ENCODE measurements at places on chromosomes 2 and 18.

DNA sequence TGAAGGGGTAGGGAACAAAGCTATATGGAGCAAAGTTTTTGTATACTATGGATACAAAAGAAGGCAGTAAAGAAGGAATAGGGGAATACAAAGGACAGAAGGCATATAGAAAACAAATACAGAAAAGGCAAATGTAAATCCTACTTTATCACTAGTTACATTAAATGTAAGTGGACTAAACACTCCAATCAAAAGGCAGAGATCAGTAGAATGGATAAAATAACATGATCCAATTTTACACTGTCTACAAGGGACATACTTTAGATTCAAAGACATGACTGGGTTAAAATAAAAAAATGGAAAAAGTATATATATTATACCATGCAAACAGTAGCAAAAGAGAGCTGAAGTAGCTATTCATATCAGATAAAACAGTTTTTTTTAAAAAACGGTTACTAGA is 215.0 kb downstream of the PDE11A start:
- DNase-seq: no peak

DNA sequence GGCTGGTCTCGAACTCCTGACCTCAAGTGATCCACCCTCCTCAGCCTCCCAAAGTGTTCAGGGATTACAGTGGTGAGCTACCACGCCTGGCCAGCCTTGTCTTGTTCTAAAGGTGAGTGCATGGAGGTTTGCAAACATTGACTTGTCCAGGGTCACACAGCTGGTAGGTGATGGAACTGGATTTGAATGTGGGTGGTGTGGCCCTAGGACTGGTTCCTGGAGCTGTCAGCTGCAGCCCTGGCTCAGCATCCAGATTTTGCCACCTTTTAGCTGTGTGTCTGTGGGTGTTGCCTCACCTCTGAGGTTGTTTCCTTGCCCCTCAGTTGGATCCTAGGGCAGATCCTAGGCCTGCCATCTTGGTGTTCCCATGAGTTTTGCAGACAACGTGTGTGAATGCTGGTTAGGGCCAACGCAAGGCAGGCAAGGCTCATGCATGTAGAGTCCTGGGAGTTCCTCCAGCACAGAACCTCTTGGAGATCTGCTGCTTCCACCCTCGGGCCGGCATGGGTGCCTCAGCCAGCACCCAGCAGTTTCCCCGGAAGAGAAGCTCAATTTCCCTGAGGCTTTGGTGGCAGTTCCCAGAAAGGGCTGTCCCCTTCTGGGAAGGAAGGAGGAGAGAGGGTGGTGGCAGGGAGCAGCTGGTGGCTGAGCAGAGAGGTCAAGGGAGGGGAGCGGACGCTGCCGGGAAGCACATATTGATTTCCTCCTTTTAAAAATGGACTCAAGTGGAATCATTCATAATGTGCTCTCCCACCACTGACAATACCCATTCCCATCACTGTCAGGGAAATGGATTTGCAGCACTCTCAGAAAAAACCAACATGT is 127.6 kb upstream of the HS6ST1 start:
- DNase-seq: no peak

GRCh38 chr18:35522130-35522959 is 24.6 kb upstream of the INO80C start:
- no peak for DNase-seq

- DNase-seq: no peak
Measured at GRCh38 chr2:20198796-20199632, 25.9 kb downstream of the SDC1 start.

- peak; percentile 53 for DNase-seq
Measured at GRCh38 chr2:3377279-3377611, 373 bp downstream of the EIPR1 start.

GRCh38 chr2:206154197-206154596 is 5.0 kb downstream of the NDUFS1 start:
- no peak for DNase-seq

- DNase-seq: no peak
Measured at GRCh38 chr2:203812294-203813221, 55.0 kb upstream of the CTLA4 start.

- DNase-seq: no peak
Measured at GRCh38 chr2:230947908-230948365, 22.9 kb upstream of the GPR55 start.

DNA sequence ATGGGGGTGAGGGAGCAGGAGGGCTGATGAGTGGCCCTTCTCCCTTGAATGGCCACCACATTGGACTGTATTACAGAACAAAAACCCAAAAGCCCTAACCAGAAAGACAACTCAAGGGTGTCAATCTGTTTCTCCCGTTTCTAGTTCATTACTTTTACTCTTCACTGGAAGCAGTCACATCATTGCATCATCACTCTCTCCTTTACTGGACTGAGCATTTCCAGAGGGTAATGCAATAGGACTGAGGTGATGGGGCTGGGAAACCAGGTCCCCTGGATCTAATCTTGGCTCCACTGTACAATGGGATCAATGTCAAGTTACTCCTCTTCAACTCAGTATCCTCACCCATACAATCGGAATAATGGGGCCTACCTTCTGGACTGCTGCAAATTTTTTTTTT is 56.1 kb downstream of the BCL2 start:
- no peak for DNase-seq

DNA sequence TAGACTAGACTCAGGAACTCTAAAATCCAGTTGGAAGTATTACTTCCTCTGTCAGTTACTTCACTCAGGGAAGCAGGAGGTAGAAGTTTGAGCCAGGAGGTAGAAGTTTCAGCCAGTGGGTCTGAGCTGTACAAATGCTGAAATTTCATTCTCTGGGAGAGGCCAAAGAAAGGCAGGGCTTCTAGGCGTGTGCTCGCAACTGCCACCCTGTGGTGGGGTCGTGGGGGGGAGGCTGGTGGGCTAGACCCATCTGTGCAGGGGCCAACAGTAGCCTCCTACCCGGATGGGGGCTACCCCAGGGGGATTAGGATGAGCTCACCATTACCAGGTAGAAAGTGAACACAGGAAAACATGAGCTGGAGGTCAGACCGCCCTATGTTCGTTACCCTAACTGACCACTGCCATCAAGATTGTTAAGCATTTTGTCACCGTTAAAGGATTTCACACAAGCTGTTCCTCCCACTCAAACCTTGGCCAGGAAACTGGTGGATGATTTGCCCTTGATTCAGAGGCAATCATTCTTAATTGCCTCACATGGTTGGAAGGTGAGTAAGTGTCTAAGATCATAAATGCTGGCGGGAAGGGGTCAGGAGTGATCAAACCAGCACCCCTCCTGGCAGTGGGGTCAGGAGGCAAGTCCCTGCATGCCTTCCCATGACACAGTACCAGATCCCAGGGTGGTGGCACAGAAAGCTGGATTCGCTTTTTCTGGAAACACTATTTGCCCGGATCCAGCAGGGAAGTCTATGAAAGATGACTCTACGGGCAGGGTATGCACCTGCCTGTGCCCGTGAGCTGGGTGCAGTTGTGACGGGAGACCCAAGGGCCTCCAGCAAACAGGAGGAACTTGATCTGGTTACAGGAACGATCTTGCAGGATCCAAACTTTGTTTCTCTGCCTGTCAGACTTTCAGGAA is 5.2 kb upstream of the FHL2 start:
- peak; percentile 57 for DNase-seq

All from COLO829 (cell line).